Posterior vena cava (tissue), 2 donors: ENCODE measurements at places on chromosomes 11 and 22. TPM values are rescaled to one million over a fixed set of nuclear protein-coding genes. Genes with fewer than 3 reads are reported as not detected.
A peak's percentile ranks its signal among the peaks of the same experiment; 100 is the strongest.

Gene DDTL
- 1.7 TPM for total RNA-seq

Gene ATF4
- 414 TPM for total RNA-seq

Gene OR52I2
- total RNA-seq: not detected

Gene TRIM6
- total RNA-seq: 1.8 TPM

Gene C11orf42
- not detected for total RNA-seq

- no peak for DNase-seq
Observed at GRCh38 chr11:9775398-9775779, 111.5 kb downstream of the SWAP70 start.

DNA sequence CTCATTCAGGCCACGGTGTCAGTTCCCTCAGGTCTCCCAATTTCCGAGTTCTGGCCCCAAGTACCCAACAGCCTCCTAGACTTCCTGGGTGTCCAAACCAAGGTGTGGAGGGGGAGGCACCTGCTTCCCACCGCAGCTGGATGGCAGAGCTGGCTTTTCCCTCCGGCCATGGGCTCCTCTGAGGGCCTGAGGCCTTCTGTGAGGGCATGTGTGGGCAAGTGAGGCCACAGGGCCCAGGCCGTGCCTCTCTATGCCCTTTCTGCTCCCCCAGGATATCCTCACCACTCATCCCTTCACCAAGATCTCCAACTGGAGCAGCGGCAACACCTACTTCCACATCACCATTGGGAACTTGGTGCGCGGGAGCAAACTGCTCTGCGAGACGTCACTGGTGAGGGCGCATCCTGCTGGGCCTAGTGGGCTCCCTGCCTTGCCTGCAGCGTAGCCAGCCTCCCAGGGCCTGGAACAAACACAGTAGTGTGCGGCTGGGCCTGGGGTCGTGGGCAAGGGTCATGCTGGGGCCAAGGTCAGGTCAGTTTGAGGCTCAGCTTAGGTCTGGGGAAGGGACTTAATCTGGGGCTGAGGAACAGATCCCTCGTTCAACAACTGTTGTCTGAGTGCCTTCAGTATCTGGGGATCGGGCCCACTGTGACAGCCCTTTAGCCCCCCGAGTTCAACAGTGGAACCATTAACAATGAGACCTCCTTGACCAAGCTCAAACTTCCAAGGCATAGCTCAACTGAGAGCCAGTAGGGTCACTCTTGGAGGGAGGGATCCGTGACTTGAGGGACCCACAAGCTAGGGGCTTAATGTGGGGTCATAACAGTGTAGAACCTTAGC, 85.8 kb downstream of the MYO7A start:
- no peak for DNase-seq

- no peak for DNase-seq
Observed at GRCh38 chr11:10322830-10323792, 18.2 kb downstream of the ADM start.

GRCh38 chr11:98234698-98235097, 786.1 kb upstream of the CNTN5 start:
- DNase-seq: no peak

DNA sequence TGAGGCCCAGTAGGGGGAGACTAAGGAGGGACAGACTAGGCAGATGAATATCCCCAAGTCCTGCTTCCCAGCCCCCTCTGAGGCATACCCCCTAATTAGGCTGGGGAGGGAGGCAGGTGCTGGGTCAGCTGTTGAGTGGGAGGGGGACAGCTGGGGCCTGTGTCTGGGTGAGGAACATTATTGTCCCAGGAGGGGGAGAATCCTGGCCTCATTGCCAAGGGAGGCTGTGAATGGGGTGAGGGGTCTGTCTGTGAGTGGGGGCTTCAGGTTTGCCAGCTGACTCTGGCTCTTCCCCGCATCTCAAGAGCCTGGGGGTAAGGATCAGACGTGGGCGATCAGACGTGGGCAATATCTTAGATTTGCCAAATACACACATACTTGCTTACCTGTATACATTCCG, 2.1 kb downstream of the INPPL1 start:
- peak; percentile 48 for DNase-seq

DNA sequence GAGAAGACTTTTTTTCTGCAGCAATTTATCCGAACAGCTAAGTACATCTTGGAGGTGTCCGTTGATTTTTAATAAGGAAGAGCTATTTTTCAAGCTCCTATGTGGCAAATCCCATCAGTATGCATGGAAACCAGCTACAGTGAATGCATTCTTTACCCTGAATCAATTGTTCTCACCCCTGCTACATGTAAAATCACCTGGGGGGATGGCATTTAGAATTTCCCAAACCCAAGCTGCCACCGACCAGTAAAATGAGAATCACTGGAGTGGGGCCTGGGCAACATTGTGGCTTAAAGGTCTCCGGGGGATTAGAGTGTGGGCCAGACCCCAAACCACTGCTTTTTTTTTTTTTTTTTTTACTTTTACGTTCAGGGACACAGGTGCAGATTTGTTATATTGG, 2.8 kb upstream of the ZNF195 start:
- no peak for DNase-seq

DNA sequence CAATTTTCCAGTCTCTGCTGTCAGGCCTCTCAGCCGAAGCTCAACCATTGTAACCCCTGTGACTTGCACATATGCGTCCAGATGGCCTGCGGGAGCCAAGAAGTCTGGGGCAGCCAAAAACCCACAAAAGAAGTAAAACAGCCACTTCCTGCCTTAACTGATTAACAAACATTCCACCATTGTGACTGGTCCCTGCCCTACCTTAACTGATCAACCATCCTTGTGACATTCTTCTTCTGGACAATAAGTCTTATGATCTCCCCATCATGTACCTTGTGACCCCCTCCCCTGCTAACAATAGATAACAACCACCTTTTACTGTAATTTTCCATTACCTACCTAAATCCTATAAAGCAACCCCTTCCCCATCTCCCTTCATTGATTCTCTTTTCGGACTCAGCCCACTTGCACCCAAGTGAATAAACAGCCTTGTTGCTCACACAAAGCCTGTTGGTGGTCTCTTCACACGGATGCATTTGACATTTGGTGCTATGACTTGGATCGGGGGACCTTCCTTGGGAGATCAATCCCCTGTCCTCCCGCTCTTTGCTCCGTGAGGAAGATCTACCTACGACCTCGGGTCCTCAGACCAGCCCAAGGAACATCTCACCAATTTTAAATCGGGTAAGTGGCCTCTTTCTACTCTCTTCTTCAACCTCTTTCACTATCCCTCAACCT, 1.3 kb upstream of the NDUFC2 start:
- DNase-seq: no peak

GRCh38 chr11:86143087-86144030, 74.5 kb upstream of the PICALM start:
- DNase-seq: no peak

DNA sequence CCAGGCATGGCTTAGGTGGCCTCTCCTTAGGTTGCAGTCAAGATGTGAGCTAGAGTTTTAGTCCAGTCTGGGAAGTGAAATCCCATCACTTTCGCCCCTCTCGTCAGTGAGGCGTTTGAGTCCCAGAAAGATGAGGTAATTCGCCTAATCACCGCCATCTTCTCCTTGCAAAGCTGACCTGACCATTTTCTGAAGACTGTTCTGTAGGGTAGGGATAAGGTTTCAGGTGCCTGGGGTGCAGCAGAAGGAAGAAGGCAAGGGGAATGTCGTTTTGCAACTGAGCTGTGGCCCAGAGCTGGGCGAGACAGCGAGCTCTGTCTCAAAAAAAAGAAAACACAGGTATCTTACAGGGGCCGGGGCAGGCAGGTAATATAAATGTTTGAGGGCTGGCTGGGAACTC, 61.7 kb upstream of the CECR2 start:
- peak; percentile 16 for DNase-seq

DNA sequence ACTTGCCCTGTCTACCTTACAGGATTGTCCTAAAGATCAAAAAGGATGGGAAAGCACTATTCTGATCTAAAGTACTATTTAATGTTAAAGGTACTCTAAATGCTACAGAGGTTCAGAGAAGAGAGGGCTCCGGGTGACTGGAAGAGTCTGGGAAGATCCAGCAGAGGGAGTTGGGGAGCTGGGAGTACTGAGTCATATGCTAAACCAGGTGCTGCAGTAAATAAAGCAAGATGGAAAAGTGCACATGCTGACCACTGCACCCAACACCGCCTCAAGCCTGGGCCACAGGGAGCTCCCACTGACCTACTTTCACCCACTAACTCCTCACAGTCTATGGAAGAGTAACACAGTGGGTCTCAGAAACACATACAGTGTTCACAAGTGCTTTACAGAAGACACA, 49.3 kb downstream of the WT1 start:
- DNase-seq: no peak

DNA sequence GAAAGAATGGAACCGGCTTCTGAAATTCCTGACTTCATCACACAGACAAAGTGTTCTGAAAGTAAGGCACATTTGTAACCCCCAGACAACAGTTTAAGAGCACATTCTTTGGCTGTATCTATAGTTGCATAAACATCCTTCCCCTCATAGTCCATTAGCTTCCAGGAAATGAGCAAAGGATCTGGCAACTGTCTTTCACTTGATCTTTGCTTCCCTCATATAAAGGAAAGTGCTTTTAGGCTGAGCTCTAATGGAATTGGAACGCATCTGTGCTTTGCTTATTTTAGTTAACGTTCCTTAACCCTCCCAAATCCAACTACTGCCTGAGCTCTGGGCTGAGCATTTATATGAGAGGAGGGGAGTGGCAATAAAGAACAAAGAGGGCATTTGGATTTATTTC, 76.9 kb upstream of the API5 start:
- no peak for DNase-seq

GRCh38 chr11:65420979-65421793, 1.4 kb upstream of the NEAT1 start:
- peak; percentile 97 for DNase-seq

GRCh38 chr11:86743223-86744118, 56.9 kb upstream of the PRSS23 start:
- DNase-seq: peak; percentile 85

DNA sequence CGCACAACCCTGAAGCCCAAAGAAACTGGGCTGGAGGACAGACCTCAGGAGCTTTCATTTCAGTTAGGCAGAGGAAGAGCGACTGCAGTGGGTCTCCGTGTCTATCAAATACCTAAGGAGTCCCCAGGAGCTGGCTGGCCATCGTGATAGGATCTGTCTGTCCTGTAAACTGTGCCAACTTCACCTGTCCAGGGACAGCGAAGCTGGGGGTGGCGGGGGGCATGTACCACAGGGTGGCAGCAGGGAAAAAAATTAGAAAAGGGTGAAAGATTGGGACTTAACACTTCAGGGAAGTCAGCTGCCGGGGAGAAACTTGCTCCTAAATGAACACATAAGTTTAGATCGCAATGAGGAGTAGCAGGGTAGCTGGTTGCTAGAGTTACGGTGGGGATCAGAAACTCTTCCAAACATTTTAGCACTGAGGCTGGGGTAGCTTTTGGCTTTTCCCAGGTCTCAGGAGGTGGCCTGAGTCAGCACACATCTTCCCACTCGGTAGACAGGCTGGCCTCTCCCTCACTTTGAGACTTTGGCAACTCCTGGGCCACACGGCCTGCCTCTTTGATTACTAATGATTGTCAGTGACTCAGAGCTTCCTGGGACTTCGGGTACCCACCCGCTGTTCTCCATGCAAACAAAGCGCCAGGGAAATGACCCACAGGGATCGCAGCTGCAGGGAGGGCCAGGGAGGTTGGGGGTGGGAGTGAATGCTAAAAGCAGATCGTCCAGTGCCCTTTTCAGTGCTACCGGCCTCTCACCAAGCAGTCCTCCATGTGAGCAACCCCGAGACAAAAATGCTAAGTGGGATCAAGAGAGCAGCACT, 2.9 kb upstream of the MTFP1 start:
- peak; percentile 92 for DNase-seq

GRCh38 chr11:115338476-115338875, 165.7 kb downstream of the CADM1 start:
- DNase-seq: no peak

DNA sequence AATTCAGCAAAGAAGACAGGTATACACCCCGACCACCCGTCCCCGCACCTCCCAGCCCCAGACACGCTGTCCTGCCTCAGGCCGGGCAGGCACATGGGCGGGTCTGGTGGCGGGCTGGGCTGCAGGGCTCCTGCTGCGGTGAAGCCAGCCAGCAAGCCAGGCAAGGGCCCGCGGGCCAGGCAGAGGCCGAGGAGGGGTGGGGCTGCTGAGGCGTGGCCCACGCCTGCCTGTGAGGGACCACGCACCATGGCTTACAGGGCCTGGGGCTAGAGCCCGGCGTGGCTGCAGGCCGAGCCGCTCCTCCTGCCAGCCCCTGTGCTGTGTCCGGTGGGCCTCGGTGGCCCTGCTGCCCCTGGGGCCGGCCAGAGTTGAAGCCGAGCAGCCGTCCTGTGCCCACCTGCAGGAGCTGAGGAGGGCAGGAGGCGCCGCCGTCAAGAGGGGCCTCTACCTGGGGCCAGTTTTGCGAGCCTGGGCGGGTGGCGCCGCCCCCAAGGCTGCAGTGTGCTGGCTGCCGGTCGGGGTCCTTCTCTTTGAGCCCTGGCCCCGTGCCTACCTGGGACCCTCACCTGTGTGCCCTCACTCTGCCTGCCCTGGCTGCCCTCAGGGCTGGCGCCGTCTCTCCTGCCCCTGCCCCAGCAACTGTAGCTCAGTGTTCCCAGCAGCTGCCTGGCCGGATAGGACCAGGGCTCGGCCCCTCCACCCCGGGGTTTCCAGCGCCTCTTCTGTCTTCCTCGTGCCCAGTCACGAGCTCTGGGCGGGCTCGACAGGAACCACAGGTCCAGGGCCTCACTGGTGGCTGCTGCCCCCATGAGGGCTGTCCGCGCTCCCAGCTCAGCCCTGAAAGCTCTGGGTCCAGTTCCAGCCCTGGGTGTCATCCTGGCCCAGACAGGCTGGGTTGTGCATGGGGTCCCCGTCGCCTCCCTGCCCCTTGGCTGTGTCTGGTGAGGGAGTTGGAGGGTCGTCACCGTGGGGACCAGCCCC, 38.4 kb downstream of the MOB2 start:
- DNase-seq: no peak

DNA sequence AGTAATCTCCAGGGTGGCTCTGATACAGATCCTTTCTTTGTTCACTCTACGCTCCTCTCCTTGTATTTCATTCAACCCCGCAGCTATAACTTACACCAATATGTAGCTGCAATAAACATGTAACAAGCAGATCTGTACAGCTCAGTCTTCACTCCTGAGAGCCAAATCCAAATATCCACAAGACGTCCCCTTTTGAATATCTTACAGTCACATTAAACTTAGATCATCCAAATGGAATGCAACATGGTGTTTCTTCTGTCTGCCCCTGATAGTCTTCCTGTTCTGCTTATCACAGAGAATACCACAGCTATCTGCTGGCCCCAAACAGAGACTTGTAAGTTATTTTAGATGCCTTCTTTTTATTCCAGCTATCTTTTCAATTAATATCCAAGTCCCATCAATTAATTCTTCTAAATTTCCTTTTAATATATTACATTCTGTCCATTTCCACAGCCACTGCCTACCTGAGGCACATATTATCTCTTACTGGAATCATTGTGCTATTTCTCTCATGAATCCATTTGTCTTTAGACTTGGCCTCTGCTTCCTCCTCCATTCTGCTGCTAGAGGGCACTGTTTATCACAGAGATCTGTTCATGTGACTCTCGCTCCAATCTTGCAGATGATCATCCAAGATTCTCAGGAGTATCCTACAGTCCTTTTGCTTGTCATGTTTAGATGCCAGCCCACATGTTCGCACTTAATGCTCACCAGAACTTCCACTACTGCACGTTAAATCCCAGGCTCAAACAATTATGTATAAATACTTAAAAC, 908.6 kb downstream of the NTM start:
- no peak for DNase-seq
